Activated naive CD8-positive, alpha-beta T cell treated with anti-CD3 and anti-CD28 coated beads, Interleukin-2, amount 50 U/mL, for 16 hours (primary cell): ENCODE measurements at places on chromosomes 11 and 22.

GRCh38 chr11:113476553-113476952 is 1.4 kb upstream of the DRD2 start:
- DNase-seq, result no peak

- DNase-seq, result no peak
Measured at GRCh38 chr22:46588279-46589140, 31.7 kb upstream of the GRAMD4 start.

DNA sequence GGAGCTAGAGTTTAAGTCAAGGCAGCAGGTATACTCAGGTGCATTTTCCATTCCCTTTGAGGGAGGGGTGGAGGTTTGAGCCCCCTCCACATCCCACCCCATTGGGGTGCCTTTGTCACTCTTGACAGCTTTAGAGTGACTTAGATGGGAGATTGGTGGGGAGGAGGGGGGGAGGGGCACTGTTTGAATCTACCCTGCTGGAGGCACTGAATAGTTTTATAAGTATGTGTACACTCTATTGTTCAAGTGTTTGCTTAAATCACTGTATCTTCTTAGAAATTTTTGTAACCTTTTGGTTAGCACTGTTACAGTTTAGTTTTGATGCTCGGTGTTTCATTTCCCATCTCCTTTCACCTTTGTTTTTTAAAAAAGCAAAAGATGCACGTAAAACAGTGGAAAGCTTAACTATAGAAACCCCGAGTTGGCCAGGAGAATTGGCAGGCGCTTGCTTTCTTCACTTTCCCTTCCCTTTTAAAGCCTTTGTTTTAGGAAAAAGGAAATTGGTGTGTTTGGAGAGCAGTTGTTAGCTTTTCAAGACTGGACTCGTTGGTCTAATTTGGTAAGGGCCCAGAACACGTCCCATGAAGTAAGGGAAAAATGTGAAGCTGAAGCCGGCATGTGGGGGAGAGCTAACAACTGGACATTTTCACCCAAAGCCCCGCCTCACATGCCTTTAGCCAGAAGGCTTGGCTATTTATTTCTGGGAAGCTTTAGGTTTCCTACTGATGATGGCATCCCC is 42.8 kb downstream of the TNRC6B start:
- DNase-seq, result no peak

DNA sequence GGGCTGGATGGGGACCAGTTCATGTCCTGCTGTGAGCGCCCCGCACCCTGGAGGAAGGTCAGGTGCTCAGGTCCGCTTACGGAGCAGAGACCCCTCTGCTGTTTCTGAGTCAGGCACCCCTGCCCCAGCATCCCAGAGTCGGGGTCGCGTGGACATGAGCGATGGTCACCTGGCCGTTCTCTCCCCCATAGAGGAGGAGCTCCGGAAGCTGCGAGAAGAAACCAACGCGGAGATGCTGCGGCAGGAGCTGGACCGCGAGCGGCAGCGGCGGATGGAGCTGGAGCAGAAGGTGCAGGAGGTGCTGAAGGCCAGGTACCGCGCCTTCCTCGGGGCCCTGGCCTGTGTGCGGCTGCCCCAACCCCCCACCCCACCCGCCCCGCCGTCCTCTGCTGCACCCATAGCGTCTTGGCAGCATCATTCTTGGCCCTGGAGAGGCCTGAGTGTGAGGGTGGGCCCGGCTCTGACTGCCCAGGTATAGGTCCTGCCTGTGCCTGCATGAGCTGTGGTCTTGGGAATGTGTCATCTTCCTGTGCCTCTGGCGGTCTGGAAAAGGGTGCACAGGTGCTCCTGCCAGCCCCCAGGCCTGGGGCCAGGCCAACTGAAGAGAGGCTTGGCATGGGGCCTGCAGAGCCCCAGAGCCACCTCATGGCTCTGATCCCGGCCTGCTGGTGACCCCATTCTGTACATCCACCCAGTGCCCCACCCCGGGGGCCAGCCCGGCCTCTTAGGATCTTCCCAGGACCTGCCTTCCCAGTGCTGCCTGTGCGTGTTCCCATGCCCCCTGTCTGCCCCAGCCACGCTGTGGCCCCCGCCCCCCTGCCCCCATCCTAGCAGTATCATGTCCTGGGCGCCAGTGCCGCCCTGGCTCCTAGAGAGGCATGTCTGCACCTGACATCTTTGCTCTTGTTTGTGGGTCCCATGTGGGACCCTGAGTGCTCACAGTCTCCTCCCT is 38.1 kb downstream of the GRAMD4 start:
- no peak for DNase-seq

- no peak for DNase-seq
Measured at GRCh38 chr11:76663486-76663810, 7.1 kb downstream of the LRRC32 start.

DNA sequence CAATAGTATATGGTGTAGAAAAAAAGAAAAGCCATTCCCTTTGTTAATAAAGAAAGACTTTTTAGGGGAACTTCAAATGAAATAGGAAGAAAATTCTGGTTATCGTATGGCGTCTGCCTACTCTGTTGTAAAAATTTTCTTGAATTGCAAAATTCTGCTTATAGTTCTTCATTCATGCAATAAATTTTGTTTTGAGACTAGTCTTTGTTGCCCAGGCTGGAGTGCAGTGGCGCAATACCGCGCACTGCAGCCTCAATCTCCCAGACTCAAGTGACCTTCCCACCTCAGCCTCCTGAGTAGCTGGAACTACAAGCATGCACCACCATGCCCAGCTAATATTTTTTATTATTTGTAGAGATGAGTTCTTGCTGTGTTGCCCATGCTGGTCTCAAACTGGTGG is 5.8 kb downstream of the DDIAS start:
- DNase-seq, result no peak

- no peak for DNase-seq
Measured at GRCh38 chr11:45162916-45163879, 16.8 kb downstream of the PRDM11 start.

- no peak for DNase-seq
Measured at GRCh38 chr11:115895594-115895993, 391.4 kb upstream of the CADM1 start.

DNA sequence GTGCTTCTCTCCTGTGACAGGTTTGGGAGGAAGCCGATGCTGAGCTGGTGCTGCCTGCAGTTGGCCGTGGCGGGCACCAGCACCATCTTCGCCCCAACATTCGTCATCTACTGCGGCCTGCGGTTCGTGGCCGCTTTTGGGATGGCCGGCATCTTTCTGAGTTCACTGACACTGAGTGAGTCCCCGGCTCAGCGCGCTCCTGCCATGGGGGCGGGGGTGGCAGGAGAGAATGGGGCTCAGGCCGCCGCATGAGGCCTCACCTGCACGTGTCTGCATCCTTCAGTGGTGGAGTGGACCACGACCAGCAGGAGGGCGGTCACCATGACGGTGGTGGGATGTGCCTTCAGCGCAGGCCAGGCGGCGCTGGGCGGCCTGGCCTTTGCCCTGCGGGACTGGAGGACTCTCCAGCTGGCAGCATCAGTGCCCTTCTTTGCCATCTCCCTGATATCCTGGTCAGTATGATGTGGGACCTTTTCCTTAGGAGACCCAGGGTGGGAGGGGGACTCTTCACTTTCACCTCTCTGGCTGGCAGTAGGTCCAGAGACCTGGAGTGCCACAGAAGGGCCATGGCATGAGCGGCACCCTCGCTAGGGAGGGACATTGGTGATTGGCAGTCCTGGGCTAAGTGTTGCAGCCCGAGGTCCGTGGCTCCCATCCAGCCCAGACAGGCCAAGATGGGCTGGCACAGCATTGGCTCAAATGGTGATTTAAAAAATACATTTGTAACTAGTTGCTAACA is 28.9 kb upstream of the SLC22A12 start:
- DNase-seq, result no peak

GRCh38 chr22:32985899-32986765 is 72.0 kb downstream of the SYN3 start:
- no peak for DNase-seq

GRCh38 chr11:87572881-87573280 is 535.1 kb downstream of the TMEM135 start:
- DNase-seq, result no peak

DNA sequence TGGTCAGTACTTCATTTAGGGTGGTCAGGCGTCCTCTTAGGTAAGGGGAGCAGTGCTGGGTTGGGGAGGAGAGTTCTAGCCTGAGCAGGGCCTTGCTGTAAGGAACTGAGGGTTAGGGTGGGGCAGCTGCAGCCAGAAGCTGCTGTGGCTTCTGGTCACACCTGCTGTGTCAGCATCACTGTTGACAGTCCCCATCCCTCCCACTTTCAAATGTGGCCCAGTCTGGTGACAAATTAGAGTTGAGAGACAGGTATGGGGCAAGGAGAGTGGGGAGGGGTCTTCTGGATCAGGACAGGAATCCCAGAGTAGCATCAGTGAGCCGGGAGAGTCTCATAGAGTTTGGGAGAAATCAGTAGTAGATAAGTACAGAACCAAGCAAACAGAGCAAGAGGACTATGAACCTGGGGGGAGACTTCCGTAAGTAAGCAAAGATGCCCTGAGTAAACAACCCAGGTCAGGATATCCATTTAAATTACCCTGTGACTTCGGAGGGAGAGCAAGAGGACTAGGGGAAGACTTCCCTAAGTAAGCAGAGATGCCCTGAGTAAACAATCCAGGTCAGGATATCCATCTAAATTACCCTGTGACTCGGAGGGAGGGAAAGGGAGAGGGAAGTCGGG is 53.7 kb downstream of the PPP6R2 start:
- no peak for DNase-seq

DNA sequence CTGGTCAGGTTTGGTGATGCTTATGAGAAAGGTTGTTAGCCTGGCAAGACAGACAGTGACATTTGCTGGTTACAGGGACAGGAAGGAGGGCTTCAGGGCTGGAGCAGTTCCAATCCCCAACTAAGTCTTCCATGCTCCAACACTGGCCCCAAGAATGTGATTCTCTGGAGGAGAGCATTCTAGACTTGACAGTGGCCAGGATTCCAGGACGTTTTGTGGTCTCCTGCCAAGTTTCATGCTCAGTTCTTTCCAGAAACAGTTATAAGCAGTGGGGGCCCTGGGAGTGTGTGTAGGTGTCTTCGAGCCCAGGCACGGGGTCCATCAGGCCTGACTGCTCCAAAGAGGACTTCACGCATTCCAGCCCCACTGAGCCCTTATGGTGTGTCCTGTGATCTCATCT is 8.9 kb upstream of the GRK3 start:
- DNase-seq, result no peak

DNA sequence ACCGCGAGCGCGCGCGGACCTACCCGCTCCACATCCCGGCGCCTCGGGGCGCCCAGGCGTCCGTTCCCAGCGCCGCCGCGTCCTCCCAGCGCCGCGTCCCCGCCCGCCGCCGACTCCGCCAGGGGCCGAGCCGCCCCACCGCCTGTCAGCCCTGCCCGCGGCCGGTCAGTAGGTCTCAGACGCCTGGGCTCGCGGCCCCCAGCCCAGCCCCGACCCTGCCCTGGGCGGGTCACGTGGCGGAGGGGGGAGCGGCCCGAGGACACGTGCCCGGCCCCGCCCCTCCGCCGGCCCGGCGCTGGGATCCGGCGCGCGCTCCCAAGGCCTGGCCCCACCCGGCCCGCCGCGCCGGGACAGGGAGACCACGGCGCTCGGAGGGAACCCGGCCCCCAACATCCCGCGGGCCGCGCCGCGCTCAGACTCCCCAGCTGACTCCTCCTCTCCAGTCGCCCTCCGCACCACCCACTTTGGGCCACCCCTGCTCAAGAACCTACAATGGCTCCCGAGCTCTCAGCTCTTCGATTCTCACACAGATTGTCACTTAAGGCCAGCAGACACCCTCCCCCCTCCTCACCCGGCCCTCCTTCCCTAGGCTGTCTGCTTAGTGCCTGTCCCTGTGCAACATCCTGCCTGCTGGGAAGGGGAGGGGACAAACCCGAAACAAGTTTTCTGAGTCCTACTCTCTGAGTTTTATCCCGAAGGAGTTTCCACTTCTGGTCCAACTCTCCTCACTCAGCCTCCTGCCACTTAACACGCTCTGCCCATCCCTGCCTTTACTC is at the start of gene RAB3IL1:
RAB3IL1 (minus strand) TSS at position 233 of the 776 bp plus-strand sequence; CDS start at position 34, 199 bp downstream.
- DNase-seq, result no peak
